ENCODE measurements at places on chromosomes 11 and 22. TPM values are rescaled to one million over a fixed set of nuclear protein-coding genes. Genes with fewer than 3 reads are reported as not detected.

MRGPRX4 gene
- not detected for total RNA-seq

GRCh38 chr11:61082062-61082870, 20.0 kb upstream of the CD5 start:
- peak overlapping the region; percentile 94 for H3K27ac ChIP-seq
- no peaks in the 10 kb centered on the region for H3K36me3 ChIP-seq
- H3K4me3 ChIP-seq = peak overlapping the region; percentile 53
- H3K27me3 ChIP-seq = no peaks in the 10 kb centered on the region

LINC01488 gene
- total RNA-seq = not detected

ACCSL gene
- total RNA-seq = not detected

- no peaks in the 10 kb centered on the region for H3K27me3 ChIP-seq
- no peaks in the 10 kb centered on the region for H3K36me3 ChIP-seq
- H3K4me3 ChIP-seq = no peak overlapping the region
Measured at GRCh38 chr11:86101493-86101892, 32.6 kb upstream of the PICALM start.

GAB2 gene
- total RNA-seq = 10.7 TPM

ASPHD2 gene
- total RNA-seq = 0.70 TPM

DNA sequence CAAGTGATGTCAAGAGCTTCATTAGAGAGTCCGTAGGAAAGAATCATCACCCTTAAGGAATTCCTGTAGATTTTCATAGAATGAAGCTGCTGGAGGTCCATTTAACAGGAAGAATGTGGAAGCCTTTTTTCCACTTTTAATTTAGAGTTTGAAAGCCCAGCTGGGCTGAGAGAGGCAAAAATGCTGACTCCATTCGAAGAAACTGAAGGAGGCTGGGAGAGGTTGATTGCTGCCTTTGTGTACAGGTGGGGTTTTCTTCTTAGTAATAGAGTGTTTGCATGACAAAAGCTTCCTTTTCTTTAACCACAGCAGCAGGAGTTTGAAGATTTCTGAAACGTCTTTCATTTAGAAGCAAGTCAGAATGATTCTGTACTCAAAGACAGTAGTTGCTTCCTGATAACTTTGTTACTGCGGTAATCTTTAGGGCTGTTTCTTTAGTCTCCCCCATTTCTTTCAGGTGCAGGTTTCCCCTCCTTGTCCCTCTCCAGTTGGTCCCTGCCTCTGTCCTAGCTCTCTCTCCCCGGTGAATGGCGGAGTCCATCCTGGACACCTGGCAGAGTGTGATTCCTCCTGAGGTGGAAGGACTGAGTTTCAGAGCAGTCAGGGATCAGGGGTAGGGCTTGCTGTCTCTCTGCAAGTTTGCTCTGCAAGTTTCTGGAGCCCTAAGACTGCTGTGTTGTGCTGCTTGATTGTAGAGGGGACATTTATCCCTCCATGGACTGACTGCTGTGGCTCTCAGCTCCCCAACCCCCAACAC, 166.2 kb downstream of the LDLRAD3 start:
- no peak for DNase-seq
- no peaks in the 10 kb centered on the region for H3K27me3 ChIP-seq
- H3K4me3 ChIP-seq = no peak overlapping the region
- H3K4me1 ChIP-seq = no peaks in the 10 kb centered on the region
- H3K27ac ChIP-seq = no peak overlapping the region

EMID1 gene
- total RNA-seq = not detected

DNA sequence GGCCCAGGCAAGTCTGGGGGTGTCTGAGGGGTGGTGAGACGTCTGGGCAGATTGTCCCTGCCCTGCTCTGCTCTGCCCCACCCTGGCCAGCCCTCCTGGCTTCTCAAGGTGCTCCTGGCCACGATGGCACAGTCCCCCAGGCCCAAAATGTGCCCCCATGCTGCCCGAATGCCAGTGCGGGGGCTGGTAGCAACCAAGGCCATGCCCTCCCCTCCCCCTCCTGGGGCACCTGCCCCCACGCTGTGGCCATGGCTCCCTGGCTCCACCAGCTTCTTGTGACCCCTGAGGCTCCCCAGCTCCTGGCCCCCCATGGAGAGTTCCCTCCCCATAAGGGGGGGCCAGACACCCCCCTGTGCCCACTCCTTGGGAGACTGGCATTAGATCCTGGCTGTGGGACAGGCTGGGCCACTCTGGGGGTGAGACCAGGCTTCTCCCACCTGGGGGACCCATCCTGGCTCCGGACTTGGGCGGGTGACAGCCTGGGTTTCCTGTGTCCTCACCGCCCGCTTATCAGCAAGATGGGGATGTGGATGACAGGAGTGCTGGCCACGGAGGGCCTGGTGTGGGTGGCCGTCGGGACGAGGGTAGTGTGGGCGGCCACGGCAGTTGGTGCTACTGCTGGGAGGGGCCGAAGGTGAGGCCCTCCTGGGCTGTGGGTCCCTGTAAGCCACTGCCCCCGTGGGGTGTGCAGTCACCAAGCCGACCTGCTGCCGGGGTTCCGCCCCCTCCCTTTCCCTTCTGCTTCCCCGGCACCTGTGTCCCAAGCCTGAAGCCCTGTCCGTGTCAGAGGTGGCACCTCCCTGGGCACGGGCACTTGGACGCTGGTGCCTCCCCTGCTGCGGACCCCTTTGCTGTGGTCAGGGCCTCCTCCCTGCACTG, 15.9 kb upstream of the MUC6 start:
- H3K27ac ChIP-seq = no peak overlapping the region
- peaks cover 11% of the 10 kb centered on the region for H3K27me3 ChIP-seq
- no peak for DNase-seq
- H3K36me3 ChIP-seq = no peaks in the 10 kb centered on the region
- peaks cover 10% of the 10 kb centered on the region for H3K4me1 ChIP-seq

TEAD1 gene
- total RNA-seq = not detected

- DNase-seq = no peak
- peaks cover 3% of the 10 kb centered on the region for H3K4me1 ChIP-seq
- no peak overlapping the region for H3K27ac ChIP-seq
Measured at GRCh38 chr11:46475051-46475925, 83.7 kb upstream of the CHRM4 start.

- no peak overlapping the region for H3K4me3 ChIP-seq
- no peaks in the 10 kb centered on the region for H3K36me3 ChIP-seq
- no peak overlapping the region for H3K27ac ChIP-seq
- H3K4me1 ChIP-seq = no peaks in the 10 kb centered on the region
- no peak for DNase-seq
- peaks cover 4% of the 10 kb centered on the region for H3K27me3 ChIP-seq
Measured at GRCh38 chr11:82539669-82540068, 194.0 kb downstream of the FAM181B start.

OSBPL5 gene
- 9.1 TPM for total RNA-seq

CASP5 gene
- not detected for total RNA-seq

GRCh38 chr11:75715688-75716087, 1.9 kb upstream of the MOGAT2 start:
- H3K27ac ChIP-seq = no peak overlapping the region
- no peaks in the 10 kb centered on the region for H3K36me3 ChIP-seq

- H3K27ac ChIP-seq = no peak overlapping the region
- no peak for DNase-seq
- H3K36me3 ChIP-seq = no peaks in the 10 kb centered on the region
- no peaks in the 10 kb centered on the region for H3K27me3 ChIP-seq
- no peaks in the 10 kb centered on the region for H3K4me1 ChIP-seq
Measured at GRCh38 chr11:127643268-127644058, 642.9 kb upstream of the KIRREL3 start.

DNA sequence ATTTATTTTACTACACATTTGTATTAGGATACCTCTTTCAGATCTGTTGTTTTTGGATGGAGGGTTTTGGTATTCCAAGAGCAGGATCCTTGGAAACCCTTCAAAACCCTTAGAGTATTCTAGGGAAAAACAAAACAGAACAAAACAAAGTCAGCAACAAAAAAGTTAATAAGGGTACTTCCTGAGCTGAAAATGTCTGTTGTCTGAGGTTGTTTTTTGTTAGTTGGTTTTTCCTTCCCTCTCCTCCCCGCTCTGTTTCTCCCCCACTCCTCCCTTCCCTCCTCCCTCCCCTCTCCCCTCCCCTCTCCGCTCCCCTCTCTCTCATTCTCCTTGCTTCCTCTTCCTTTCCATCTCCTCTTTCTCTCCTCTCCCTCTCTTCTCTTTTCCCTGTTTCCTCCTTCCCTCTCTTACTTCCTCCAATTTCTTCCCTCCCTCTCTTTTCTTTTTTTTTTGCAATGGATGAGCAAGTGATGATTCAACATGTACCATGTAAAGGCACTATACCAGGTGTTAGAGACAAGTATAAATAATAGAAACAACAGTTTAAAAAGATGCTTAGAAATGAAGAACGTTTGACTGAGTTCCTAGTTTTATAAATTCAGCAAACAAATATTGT, 160.6 kb downstream of the TMEM135 start:
- H3K27ac ChIP-seq = no peak overlapping the region
- DNase-seq = no peak
- H3K36me3 ChIP-seq = no peaks in the 10 kb centered on the region
- H3K27me3 ChIP-seq = no peaks in the 10 kb centered on the region
- H3K4me3 ChIP-seq = no peak overlapping the region

DNA sequence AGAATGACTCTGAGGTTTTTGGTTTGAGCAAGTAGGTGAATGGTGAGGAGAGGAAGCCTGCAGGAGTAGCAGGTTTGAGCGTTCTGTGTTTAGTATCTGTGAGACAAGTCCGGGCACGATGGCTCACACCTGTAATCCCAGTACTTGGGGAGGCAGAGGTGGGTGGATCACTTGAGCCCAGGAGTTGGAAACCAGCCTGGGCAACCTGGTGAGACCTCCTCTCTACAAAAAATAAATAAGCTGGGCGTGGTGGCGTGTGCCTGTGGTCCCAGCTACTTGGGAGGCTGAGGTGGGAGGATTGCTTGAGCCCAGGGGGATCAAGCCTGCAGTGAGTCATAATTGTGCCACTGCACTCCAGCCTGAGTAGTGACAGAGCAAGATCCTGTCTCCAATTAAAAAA, 9.7 kb upstream of the CENATAC start:
- H3K4me1 ChIP-seq = no peaks in the 10 kb centered on the region
- no peak for DNase-seq
- no peak overlapping the region for H3K4me3 ChIP-seq
- H3K36me3 ChIP-seq = no peaks in the 10 kb centered on the region
- H3K27ac ChIP-seq = no peak overlapping the region

DNA sequence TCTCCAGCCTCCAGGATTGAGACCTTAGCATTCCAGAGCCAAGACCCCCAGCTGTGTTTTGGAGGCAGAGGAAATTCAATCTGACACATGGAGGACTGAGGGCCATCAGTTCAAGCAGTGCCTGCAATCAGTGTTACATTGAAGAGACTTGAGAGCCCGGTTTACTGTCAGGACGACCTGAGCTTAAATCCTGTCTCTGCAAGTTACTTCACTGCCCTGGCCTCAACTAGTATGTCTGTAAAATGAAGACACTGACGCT, 35.1 kb downstream of the TRIM29 start:
- peaks cover 4% of the 10 kb centered on the region for H3K27me3 ChIP-seq
- H3K36me3 ChIP-seq = no peaks in the 10 kb centered on the region
- no peak overlapping the region for H3K27ac ChIP-seq
- no peak overlapping the region for H3K4me3 ChIP-seq
- DNase-seq = no peak

OR52A1 gene
- not detected for total RNA-seq

DNA sequence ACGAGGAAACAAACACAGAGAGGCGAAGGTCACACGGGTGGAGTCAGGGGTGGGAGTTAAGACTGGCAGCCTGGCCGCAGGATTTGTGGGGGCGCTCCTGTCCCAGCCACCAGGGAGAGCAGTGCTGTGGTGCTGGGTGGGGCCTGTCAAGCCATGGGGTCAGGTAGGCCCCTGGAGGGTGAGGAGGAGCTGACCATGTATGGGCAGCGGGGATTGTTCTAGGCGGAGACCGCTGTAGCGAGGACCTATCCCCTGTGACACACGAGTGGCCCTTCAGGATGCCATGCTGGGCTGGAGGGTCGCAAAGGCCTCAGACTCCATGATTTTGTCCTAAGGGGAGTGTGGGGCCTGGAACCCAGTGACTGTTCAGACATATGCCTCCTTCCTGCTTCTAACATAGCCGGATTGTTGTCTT, 1.6 kb upstream of the RPS19BP1 start:
- DNase-seq = no peak
- H3K27ac ChIP-seq = no peak overlapping the region
- peaks cover 50% of the 10 kb centered on the region for H3K4me1 ChIP-seq
- H3K36me3 ChIP-seq = peaks cover 20% of the 10 kb centered on the region
- no peak overlapping the region for H3K4me3 ChIP-seq

OR8A1 gene
- total RNA-seq = not detected

GRCh38 chr11:122100756-122101080, 15.3 kb downstream of the BLID start:
- no peak for DNase-seq
- H3K4me1 ChIP-seq = peaks cover 4% of the 10 kb centered on the region
- H3K27ac ChIP-seq = no peak overlapping the region
- H3K36me3 ChIP-seq = no peaks in the 10 kb centered on the region
- H3K27me3 ChIP-seq = peaks cover 67% of the 10 kb centered on the region

VPREB3 gene
- not detected for total RNA-seq

DNA sequence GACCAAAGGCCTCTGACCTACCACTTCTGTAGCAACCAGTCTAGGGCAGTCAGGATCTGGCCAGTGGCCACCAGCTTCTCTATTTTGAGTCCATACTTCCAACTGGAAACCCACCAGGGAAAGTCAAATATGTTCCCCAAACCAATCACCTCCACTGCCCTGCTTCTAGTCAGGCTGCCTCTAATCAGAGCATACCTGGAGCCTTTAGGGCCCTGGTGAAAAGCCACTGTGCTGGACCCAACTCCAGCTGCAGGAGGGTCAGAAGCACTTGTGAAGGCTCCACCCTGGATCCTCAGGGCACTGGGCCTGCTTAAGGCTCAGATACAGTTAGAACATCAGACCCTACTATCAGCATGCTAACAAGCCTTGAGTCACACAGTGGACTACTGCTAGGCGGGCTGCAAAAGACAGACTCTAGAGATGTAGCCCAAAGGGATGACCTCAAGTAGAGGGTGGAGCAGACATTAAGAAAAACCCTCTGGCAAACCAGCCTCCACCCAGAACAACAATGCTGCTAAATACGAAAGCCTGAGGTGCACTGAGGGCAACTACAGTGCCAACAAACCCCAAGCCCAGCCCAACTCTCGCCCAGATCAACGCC, 69.2 kb downstream of the DGCR2 start:
- no peaks in the 10 kb centered on the region for H3K4me1 ChIP-seq
- no peak for DNase-seq
- no peak overlapping the region for H3K4me3 ChIP-seq

TYR gene
- total RNA-seq = not detected

DNA sequence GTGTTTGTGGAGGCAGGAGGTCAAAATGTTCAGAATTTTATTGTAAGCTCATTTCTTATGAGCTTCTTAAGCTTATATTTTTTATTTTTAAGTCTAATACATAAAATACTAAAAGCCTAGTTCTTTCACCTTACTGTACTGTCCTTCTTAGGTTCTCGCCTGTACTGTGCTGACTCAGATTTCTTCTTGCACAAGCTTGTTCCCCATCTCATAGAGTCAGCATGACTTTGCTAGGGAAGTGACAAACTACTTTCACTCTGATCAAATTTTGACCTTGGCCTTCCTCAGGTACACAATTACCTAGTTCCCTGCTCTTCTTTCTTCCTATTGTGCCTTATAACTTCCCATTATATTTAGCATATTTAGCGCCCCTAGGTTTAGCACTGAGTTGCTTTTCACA, 81.5 kb downstream of the STK33 start:
- no peak for DNase-seq
- H3K27ac ChIP-seq = no peak overlapping the region
- no peaks in the 10 kb centered on the region for H3K27me3 ChIP-seq
- H3K36me3 ChIP-seq = no peaks in the 10 kb centered on the region

- DNase-seq = no peak
- no peak overlapping the region for H3K27ac ChIP-seq
- H3K4me3 ChIP-seq = no peak overlapping the region
Measured at GRCh38 chr11:33017478-33017877, 1.8 kb downstream of the DEPDC7 start.
